ENCODE measurements at places on chromosomes 6 and 20.

DNA sequence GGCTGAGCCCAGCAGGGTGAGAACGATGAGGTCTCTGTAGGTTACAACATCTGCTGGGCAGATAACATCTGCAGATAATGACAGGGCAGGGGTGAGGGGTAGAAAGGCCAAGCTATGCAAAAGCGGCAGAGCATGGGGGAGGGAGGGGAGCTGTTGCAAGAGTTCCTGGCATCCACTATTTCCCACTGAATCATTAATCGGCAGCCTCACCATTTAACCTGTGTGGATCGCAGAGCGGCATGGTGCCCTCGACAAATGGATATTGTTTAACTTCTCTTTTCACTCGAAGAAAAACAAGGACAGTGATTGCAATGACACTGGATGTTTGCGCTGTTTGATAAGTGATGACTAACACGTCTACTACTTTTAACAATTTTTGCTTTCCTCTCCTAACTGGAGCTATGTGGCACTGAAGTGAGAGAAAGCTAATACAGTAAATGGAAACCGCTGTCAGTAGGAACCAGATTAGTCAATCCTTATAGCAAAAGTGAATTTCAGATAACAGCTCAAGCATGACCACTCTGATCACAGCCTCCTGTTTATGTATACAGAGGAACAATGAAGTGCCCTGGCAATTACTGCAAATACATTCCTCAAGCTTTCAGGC lies 381.5 kb downstream of the TFAP2A start:
- DNase-seq, result peak; percentile 35

DNA sequence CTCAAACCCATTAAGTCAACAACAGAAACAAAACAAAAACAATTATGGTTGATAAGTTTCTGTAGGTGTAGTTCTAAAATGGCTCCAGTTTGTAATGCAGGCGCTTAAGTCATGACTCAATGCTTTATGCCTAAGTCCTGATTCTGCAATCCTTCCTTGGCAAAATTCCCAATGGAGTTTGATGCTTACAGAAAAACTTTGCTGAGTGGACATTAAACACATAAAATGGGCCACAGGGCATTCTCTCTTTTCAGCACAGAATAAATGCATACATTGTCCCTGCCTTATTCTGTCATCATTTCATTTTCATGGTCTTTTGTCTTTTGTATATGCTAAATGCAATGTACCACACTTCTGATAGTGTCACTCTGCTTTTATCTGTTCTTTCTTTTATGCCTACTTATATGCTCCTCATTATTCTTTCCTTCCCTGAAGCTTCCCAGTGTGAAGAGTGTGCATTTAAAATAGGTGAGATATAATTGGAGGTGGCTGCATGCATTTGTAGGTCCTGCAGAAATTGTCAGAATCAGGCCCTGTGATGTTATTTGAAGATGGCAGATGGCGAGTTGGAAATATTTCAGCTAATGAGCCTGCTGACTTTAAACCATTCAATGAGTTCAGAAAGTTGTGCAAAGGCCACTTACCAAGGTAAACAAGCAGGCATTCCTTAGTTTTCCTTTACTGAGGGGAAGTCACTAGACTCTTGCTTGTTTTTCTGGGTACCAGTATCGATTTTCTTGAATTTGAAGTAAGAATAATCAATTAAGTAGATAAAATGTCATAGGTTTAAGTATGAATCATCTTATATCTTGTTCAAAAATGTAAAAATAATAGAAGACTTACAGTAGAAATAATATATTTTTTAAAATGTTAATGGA lies 313.1 kb downstream of the TRDN start:
- DNase-seq, result no peak

DNA sequence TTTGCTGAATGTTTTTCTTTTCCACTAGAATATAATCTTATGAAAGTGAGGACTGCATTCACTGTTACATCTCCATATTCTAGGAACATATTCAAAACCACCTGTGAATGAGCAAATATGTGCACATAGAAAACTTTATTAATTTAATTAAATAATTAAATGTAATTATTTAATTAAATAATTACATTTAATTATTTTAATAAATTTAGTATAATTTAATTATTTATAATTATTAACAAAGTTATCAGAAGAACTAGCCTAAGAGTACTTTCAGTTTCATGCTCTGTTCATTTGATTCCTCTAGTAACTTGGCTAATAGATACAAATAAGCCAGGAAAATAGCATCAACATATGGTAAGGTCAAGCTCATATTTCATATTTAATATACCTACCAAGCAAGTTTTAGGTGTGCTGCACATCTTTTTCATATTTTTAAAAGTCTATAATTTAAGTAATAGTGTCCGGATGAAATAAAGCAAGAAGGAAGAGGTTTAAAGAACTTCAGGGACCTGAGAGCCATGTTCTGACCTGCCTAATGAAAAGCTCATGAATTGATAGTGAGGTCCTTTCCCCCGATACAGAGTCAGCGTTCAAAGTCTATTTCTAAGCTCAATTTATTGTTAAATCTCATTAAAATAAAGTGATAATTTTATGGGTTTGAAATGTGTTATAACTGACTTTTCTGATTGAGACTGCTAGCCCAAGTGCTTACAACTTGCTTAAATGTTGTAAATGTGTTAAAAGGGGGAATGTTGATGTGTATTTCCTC lies 361.4 kb upstream of the FLRT3 start:
- no peak for DNase-seq

- DNase-seq, result no peak
These were observed 107.3 kb downstream of the SYCP2 start for GRCh38 chr20:59825944-59826759.

- no peak for DNase-seq
These were observed 258.0 kb downstream of the PHACTR1 start for GRCh38 chr6:12974551-12974950.

DNA sequence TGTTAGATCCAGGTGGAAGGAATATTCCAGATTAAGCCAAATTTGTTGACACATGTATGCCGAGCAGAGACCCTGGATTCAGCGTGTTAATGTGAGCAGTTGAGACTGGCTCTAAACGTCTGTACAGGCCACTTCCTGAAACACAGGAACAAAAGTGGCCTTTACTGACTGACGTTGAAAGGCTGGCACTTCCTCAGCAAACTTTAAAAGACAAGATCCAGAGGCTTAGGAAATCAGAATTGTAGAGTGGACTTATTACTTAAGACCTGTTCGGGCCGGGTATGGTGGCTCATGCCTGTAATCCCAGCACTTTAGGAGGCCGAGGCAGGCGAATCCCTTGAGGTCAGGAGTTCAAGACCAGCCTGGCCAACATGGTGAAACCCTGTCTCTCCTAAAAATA lies 125.7 kb upstream of the ARID1B start:
- no peak for DNase-seq

GRCh38 chr6:3456395-3456897 lies 404 bp downstream of the SLC22A23 start:
- DNase-seq, result no peak

GRCh38 chr20:14829906-14830305 lies 492.5 kb upstream of the FLRT3 start:
- DNase-seq, result no peak

GRCh38 chr6:25176466-25176865 lies 102.7 kb upstream of the CARMIL1 start:
- no peak for DNase-seq

DNA sequence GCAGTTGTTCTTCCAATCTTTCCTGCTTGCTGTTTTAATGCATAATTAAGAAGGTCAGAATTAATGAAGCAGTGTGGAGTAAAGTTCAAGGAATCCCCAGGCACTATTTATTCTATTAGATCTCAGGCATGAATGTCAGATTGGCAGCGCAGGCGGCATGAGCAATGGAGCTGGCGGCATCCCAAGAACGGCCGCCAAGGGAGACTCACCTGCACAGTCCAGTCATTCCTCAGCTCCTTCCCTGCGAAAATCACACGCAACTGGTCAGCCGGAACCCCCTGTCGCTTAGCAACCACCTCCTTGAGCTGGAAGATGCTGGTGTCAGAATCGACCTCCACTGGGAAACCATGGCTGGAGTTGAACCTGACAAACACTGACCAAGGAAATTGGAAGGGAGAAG lies 284.5 kb downstream of the PRKN start:
- no peak for DNase-seq

DNA sequence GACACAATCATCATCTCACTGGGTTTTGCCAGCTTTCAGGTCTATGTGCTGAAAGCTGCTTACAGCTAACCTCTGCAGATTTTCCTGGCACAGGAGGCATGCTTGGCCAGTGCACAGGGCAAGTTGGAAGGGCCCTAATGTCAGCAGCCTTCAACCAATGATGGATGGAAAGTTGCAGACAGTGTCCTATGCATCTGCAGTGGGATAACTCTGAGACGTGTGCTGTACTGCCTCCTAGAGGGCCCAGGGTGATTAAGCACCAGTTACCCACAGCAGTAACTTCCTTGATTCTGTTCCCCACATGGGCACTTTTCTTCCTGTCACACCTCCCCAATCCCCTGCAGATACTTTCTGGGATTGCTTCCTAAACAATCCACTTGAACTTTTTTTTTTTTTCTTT lies 38.6 kb downstream of the OVOL2 start:
- DNase-seq, result no peak

- no peak for DNase-seq
These were observed 63.0 kb downstream of the SH3BGRL2 start for GRCh38 chr6:79694156-79694555.

DNA sequence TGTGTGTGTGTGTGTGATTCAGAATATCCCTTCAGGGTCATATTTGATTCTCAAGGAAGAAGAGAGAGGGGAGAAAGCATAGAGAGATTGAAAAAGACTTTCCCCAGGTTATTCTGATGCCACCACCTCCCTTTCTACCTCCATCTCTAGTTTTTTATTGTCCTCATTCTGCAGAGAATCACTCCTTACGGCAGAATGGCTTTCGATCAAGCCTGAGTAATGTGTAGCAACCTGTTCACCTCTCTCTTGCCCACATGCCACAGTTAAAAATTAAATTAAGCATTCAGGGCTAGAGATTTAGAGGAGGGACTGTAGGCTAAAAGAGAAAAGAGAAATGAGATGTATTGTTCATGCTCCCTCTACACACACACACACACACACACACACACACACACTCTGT lies 18.1 kb downstream of the KLHL32 start:
- DNase-seq, result no peak

DNA sequence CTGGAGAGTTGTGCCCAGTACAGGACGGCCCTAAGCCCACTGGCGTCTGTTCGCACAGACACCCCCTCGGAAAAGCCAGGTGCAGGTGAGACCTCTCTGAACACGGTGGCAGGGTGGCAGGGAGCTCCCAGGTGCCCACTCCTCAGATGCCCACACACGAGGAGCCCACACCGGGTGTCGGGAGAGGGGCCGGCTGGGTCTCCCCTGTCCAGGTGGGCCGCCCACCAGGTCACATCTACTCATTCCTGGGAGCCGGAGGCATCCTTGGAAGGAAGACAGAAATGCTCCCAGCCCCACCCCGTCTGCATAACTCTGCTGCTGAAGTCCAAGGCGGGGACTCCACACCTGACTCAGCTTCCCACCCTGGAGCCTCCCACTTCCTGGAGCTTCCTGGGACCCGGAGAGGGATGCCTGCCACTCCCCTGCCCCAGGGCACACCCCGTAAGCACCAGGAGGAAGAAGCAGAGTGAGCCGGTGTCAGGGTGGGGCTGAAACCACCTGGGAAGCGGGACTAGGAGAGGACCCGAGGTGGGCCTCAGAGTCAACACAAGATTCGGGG lies 2.5 kb downstream of the SRMS start:
- no peak for DNase-seq

DNA sequence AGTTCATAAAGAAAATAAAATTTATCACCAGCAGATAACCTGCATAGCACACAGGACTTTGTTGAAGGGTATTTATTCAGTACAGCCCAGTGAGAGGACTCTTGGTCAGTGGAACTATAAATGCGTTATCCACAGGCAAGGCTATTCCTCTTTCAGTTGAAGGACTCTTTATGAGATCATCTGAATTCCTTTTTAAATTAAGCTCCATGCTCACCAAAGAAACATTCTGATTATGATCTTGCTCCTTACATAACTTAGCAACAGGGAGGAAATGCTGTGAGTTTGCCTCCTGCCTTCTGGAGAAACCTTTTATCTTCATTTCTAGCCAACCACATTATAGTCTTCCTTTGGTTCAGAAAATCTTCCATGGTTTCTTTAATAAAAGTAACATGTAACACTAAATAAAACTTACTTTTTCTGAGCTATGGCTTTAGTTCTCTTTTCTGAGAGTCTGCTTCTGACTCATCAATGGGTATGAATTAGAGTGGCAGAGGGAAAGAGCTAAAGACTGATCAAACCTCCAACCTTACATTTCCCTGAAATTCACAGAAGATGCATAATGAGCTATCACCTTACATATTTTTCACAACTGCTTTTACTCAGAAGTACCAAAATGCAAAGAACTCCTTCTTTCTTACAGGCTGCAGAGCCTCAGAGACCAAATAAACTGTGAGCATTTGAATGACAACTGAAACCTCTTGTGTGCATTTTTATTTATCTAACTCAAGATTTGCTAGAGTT lies 267.2 kb downstream of the ADGRG6 start:
- peak; percentile 1 for DNase-seq

Data from AG09319 (cell line).